ENCODE measurements at places on chromosomes 4 and X. TPM values are rescaled to one million over a fixed set of nuclear protein-coding genes. Genes with fewer than 3 reads are reported as not detected.

Gene ADH1C
- 28.1 TPM for total RNA-seq

Gene CITED1
- total RNA-seq = 0.82 TPM

Gene GABRA4
- total RNA-seq = not detected

Gene C4orf50
- not detected for total RNA-seq

Gene IRS4
- total RNA-seq = not detected

Gene EVC2
- total RNA-seq = 5.4 TPM

Gene ASMT
- not detected for total RNA-seq

Gene FAM149A
- total RNA-seq = 10.8 TPM

Gene FAM9B
- total RNA-seq = not detected

Gene NEUROG2
- total RNA-seq = not detected

Gene MAGED4
- 0.68 TPM for total RNA-seq
